ENCODE measurements at places on chromosomes 11 and 22.

DNA sequence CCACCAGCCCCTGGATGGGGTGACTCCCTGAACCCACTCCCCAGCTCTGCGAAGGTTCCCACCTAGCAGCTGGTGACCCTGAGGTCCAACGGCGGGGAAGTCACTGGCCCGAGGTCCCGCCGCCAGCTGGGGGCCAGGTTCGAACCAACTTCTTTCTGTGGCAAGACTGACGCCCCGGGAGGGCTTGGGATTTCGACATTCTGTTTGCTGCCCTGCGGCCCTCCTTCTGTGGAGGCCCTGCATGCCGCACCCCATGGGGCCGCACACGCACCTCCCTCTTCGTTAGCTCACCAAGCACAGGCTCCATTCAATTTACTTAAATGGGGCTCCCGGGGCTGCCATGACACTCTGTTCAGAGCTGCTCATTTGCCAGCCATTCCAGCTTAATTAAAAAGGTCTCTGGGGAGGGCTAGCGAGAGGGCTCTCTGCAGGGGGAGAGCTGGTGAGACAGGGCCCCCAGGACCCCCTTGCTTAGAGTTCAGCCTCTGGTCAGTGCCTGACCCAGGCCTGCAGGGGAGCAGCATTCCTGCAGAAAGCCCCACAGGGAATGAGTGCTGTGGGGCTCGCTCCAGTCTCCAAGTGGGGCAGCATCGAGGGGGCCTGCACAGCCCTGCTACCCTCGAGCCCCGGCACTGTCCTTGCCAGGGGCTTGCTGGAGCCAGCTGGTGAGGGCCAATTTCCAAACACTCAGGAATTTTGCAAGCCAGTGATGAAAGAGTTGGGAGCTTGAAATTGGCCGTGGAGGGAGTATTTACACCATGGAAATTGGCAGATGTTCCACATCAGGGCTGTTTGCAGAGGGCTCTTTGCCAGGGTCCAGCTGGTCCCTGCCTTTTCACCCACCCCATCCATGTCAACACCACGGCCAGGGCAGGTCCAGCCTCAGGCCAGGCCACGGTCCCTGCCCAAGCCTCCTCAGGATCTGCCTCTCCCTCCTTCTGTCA, 80.8 kb downstream of the CACNA1I start:
- no peak for DNase-seq

GRCh38 chr11:1988667-1989317, 8.8 kb downstream of the H19 start:
- DNase-seq, result no peak

GRCh38 chr11:86443415-86443814, 68.7 kb downstream of the CCDC81 start:
- DNase-seq, result no peak

DNA sequence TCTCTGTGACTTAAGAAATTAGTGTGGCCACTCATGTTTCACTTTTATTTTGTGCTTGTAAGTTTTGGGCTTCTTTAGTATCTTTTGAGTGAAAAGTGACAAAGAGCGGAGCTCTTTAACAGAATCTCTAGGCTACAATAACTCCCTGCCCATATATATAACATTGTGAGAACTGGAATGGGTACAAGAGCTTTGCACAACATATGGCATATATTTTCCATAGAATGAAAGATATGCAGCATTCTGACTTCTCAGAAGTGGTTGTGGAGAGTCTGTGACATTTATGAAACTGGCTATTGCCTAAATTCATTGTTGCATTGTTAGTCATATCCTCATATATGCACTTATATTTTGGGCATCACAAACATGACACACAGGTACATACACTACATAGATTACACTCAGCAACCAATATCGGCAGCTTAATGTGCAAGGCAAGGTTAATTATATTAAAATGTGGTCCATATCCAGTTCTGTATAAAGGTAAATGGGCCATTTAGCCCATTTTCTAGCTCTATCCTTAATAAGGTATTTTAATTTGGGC, 1148.2 kb downstream of the FAM181B start:
- DNase-seq, result no peak

DNA sequence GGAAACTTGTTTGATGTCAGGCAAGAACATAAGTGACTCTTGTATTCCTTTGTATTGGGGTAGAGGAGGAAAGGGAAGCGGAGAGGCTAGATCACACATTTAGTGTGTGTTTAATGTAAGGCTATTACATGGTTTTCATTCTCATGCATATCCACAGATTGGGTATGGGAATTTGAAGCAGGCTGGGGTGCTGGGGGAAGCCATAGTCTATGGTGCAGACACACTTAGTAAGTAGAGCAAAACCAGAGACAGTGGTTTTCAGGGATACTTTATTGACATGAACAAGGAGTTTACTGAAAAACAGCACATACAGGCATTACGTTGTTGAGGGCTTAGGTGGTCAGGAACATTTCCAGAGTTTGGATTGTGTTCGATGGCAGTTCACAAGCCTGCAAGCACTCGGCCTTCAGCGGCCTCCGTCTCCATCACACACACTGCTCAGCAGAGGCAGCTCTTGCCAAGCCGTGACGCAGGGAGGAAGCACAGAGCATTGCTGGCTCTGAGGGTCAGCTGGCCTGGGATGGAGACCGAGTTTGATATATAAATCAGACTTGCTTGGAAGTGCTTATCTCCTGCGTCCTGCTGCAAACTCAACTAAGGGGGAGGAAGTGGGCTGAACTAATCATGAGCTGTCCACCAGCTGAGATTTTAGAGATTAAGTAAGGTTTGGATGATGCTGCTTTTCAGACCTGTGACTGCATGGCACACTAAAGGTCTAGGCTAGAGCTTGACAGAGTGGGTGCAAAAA, 25.3 kb downstream of the SCN3B start:
- DNase-seq, result no peak

DNA sequence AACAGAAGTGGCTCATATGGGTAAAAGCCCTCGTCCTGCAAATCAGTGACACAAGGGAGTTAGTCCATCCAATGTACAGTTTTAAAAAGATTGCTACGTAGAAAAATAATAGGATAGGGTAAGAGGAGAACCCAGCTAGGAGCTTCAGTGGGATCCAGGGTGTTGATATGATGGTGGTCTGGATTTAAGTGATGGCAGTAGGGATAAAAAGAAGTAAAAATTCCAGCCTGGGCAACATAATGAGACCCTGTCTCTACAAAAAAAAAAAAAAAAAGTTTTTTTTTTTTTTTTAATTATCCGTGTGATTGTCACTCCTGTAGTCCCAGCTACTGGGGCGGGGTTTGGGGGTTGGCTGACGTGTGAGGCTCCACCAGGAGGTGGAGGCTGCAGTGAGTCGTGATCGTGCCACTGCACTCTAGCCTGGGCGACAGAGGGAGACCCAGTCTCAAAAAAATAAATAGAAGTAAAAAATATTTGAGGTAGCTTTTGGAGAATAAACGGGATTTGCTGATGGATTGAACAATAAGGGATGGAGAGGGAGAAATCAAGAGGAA, 7.0 kb upstream of the L3MBTL2 start:
- no peak for DNase-seq

DNA sequence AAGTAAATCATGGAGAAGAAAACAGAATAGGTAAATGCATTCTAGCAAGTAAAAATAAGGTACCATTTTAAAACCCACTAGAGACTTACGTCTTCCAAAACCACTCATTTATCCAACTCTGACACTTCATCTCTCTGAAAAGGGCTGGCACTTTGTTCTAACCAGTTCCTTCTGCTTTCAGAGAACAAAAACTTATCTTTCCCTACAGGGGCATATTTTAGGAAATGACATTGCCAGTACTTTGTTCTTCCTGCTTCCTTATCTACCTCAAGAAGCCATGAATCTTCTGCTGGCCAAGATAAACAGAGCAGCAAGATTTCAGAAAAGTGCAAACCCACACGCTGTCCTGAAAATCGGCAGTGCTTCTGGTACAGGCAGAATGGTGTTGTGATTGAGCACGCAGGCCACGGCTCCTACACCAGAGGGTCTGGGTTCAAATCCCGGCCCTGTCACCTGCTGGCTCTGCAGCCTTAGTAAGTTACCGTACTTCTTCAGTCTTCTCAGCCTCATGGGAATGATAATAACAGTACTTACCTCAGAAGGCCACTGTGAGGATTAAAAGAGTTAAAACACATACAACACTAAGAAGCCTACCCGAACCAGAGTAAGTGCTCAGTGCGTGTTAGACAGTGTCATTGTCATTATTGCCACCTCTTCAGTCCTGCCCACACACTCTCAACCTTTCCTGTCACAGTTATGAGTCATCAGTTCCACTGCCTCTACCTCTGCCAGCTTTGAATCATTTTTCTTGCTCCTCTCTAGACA, 11.0 kb downstream of the MPZL3 start:
- DNase-seq, result no peak

DNA sequence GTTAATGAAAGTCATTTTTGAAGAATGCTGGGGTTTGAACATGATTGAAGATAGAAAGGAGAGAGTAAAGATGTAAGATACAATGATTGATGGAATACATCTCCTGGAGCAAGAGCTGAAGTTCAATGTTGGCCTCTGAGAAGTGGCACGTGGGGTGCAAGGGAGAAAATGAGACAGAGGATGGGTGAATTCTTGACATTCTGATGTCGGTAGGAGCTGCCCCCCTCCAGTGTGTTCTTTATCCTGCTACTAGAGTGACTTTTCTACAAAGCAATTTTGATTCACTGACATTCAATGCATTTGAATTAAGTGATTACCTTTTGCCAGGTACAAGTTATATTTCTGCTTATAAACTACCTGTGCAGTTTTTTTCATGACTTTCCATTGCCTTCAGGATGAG, 159.0 kb upstream of the MTMR2 start:
- DNase-seq, result no peak

GRCh38 chr11:125483592-125483991, 12.5 kb downstream of the FEZ1 start:
- no peak for DNase-seq

DNA sequence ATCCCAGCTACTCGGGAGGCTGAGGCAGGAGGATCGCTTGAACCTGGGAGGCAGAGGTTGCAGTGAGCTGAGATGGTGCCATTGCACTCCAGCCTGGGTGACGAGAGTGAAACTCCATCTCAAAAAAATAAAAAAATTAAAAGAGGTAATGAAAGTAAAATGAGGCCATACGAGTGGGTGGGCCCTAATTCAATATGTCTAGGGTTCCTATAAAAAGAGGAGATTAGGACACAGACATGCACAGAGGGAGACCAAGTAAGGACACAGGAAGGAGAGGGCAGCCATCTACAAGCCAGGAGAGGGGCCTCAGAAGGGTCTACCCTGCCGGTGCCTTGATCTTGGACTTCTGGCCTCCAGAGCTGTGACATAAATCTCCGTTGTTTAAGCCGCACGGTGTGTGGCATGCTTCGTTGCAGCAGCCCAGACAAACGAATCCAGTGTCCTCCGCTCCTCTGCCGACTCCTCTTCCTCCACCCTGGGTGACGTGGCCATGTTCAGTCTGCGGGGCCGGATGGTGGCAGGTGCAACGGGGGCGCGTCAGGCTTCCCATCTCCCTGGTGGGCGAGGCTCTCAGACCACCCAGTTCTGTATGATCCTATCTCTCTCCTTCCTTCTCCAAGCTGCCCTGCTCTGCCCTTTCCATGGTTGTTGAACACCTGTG, 51.6 kb upstream of the PARVG start:
- no peak for DNase-seq

- no peak for DNase-seq
Observed at GRCh38 chr22:29230972-29231875, 25.5 kb downstream of the EMID1 start.

GRCh38 chr11:8765294-8765693, 82.7 kb downstream of the RPL27A start:
- no peak for DNase-seq

DNA sequence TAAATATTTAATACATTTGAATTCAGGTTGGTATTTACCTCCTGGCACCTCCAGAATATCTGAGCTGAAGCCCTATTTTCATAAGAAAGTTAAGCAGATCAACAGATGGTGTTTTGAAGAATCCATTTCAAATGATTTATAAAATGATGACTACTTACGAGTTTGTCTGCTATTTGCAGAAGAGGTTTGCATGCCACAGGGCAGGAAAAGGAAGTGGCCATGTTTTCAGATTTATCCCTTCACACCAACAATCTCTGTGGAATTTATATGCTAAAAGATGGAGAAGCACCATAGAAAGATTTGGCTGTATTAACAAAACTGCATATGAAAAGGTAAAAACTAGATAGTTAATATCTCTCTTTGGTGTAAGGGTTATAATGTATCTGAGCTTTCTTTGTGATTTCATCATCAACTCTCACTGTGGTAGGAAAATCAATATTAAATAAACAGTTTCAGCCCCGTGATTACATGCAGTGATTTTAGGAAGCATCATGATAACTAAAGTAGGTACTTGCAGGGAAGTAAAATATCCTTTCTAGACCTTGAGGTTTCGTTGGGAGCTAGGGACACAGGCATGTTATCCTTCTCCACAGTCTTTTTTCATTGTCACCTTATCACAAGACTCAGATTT, 2.6 kb downstream of the BMAL1 start:
- DNase-seq, result no peak

- no peak for DNase-seq
Observed at GRCh38 chr11:23585416-23586104, 725.3 kb upstream of the CCDC179 start.

DNA sequence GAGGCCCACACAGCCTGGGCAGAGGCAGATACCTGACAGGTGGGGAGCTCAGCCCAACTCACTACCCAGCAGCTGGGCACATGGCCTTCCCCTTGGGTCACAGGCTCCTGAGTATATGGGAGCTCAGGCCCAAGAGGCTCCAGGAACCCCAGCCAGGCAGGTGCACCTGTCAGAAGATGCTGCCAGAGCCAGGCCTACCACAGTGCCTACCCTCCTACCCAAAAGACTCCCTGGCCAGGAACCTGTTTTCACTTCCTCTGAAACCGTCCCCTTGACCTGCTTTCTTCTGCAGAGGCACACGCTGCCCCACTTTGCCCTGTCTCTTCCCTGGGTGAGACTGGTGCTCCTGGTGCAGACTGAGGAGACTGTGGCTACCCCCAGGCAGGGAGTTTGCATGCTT, 2.9 kb downstream of the CHID1 start:
- DNase-seq, result no peak

GRCh38 chr11:105179542-105180278, 40.1 kb upstream of the CARD18 start:
- no peak for DNase-seq

GRCh38 chr11:116851626-116852025, 14.2 kb upstream of the APOA1 start:
- DNase-seq, result no peak

DNA sequence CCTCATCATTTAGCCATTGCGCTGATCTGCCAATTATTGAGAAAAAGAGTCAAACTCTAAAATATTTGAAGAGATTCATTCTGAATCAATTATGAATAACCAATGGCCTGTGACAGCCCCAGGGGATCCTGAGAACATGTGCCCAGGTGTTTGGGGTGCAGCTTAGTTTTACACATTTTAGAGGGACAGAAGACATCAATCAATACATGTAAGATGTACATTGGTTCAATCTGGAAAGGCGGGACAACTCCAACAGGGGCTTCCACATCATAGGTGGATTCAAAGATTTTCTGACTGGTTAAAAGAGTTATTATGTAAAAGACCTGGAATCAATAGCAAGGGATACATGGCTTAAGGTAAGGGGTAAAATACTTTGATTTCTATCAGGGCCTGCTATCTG, 4.9 kb upstream of the MRGPRE start:
- no peak for DNase-seq
